RCC 7860 (cell line): ENCODE measurements at places on chromosomes 4 and X.

DNA sequence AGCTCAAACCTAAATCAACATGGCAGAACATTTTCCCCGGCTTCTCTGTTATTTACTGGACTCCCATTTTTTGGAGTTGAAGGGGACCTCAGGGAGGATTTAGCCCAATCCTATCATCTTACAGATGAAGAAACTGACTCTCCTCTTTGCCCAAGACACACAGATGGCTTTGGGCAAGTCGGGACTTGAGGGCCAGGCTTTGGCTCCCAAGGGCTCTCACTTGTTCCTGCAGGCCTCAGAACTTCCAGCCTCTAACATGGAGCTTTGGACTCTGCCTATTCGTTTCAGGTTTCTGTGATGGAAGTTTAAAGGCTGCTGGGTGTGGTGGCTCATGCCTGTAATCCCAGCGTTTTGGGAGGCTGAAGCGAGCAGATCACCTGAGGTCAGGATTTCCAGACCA lies 59.5 kb downstream of the RHOH start:
- DNase-seq: no peak

DNA sequence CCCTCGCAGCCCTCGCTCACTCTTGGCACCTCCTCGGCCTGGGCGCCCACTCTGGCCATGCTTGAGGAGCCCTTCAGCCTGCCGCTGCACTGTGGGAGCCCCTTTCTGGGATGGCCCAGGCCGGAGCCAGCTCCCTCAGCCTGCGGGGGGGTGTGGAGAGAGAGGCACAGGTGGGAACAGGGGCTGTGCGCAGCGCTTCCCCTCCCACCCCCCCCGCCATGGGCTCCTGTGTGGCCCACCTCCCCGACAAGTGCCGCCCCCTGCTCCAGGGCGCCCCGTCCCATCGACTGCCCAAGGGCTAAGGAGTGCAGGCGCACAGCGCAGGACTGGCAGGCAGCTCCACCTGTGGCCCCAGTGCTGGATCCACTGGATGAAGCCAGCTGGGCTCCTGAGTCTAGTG lies 220.2 kb downstream of the STPG2 start:
- DNase-seq: no peak

- DNase-seq: no peak
Observed at GRCh38 chr4:72119946-72120345, 88.1 kb downstream of the NPFFR2 start.

GRCh38 chr4:56251556-56251955 lies 135.7 kb downstream of the AASDH start:
- no peak for DNase-seq

GRCh38 chr4:183256756-183257385 lies 63.2 kb downstream of the CLDN22 start:
- no peak for DNase-seq

- no peak for DNase-seq
Observed at GRCh38 chr4:55446578-55446922, 50.8 kb downstream of the TMEM165 start.

- DNase-seq: no peak
Observed at GRCh38 chr4:154208424-154208823, 283.2 kb downstream of the DCHS2 start.

DNA sequence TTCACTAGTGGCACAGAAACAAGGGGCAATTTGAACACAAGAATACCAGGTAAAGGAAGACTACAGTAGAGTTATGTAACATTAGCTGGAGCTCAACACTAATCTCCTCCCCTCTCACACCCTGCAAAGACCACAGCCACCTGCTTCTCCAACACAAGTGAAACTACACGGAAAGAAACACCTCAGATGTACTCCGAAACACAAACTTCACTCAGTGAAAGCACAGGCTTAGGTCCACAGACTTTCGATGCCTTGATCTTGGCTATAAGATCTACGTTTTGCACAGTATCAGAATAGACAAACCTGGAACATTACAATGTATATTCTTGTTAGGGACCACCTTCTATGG lies 7.6 kb downstream of the ACSL1 start:
- no peak for DNase-seq

- DNase-seq: no peak
Observed at GRCh38 chr4:94700298-94700697, 57.5 kb upstream of the BMPR1B start.

GRCh38 chr4:37225778-37226177 lies 18.8 kb upstream of the NWD2 start:
- no peak for DNase-seq

- DNase-seq: no peak
Observed at GRCh38 chrX:111465669-111466068, 45.8 kb upstream of the SERTM2 start.

- no peak for DNase-seq
Observed at GRCh38 chr4:56691425-56691824, 10.3 kb upstream of the HOPX start.

DNA sequence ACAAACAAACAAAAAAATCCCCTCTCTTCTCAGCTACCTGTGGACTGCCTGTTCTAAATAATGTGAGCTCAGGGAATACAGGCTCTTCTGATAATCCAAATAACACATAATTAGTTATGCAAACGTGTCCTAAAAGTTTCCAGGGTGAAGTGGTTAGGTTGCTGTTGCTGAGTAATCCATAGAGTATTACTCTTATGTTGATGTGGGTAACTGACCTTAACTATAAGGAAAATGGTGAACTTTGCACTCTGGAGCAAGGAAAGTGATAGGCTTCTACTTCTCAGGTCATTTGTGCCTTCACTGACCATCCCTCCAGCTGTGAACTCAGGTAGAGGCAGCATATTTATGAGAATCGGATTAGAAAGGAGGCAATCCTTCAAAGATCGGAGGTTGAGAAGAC lies 19.9 kb downstream of the MSN start:
- no peak for DNase-seq

- no peak for DNase-seq
Observed at GRCh38 chr4:23856630-23857029, 33.2 kb downstream of the PPARGC1A start.

- no peak for DNase-seq
Observed at GRCh38 chr4:46554760-46555465, 165.0 kb upstream of the GABRA2 start.
